ENCODE measurements at places on chromosomes 2 and 18.

DNA sequence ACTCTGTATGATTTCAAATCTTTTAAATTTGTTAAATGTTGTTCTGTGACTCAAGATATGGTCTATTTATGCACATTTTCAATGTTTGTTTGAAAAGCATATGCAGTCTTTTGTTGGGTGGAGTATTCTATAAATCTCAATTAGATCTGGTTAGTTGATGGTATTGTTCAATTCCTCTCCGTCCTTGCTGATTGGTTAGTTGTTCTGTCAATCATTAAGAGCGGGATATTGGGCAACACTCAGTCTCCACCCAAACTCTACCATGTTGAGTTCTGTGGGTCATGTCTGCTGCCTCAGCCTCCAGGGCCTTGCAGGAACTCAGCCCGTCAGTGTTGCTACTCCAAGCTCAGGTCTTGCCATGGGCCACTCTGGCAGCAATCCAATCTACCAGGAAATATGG is 118.9 kb downstream of the VWA3B start:
- DNase-seq = no peak

GRCh38 chr2:127700527-127701192 is 637 bp upstream of the SFT2D3 start:
- DNase-seq = peak; percentile 86

GRCh38 chr2:33291278-33292013 is 185.0 kb upstream of the RASGRP3 start:
- DNase-seq = no peak

GRCh38 chr2:128556633-128557032 is 238.0 kb upstream of the HS6ST1 start:
- DNase-seq = no peak

- no peak for DNase-seq
Measured at GRCh38 chr2:206212673-206213513, 53.2 kb downstream of the EEF1B2 start.

DNA sequence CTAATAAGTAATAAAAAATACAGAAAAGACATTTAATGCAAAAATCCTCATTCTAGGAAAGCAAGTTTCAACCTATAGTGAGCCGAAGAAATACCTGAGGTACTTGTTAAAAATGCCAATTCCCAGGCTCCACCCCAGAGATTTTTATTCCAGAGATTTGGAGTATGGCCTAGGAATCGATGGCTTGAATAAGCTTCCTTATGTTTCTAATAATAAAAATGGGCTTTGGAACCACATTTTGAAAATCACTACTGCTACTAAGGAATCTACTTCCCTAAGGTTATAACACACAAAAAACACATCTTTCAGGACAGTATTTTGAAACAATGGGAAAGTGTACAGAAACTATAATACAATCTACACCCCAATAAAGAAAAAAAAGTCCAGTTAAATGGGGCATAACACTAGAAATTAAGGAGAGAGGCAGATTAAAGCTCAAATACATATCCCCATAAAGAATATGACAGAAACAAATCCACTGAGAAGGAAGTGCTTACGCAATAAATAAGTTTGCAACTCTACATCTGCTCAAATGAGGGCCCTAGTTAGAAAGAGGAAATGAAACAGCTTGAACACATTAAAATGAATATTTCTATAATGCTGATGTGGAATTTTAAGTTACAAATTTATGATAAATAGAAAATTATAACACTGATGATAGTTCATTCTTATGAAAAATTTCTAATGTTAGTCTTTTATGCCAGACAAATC is 103.7 kb downstream of the EPB41L3 start:
- DNase-seq = no peak

DNA sequence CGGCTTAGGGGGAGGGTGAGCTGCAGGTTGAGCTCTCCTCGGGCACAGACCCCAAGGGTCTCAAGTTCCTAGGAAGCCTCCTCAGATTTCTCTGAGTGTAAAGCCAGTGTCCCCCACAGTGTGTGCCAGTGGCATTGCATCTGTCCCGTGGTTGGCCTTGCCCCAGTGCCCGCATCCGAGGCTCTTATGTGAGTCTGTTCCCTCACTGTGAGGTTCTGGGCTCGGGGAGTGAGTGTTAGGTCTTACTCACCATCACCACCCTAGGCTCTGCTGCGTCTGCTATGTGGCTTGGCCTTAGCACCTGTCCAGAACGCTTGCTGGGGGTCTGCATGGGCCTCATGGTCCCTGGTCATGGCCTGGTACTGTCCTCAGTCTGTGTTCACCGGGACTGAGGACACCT is 88.7 kb upstream of the PXDN start:
- no peak for DNase-seq

DNA sequence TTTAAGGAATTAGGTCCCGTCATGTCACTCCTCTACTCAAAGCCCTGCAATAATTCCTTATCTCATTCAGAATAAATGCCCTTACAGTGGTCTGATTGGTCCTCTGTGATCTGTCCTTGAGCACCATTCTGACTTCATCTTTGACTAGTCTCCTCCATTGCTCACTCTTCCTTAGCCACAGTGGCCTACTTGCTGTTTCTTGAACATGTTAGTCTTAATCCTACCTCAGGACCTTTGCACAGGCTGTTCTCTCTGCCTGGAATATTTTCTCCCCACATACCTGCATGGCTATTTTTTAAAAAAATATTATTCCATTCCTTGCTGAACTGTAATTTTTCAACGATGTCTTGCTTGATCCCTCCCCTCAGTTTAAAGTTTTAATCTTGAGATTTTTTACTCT is 48.0 kb downstream of the QPCT start:
- no peak for DNase-seq

DNA sequence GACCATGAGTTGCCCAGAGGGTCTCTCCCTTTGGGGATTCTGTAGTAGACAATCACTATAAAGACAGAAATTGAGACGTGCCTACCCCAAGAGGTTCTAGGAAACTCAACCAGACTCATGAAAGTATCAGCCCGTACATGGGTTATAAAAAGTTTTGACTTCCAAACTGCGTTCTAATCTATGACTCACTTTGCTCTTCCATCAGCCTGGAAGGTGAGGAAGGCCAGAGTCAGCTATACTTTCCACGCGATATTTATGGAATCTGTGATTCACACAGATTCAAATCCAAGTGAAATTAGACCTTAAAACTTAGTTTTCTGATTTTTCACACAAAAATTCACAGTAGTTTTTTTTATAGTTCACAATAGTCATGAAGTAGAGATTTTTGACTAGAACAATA is 7.7 kb upstream of the LYPD1 start:
- no peak for DNase-seq

GRCh38 chr2:215430528-215431187 is 5.2 kb downstream of the FN1 start:
- no peak for DNase-seq

DNA sequence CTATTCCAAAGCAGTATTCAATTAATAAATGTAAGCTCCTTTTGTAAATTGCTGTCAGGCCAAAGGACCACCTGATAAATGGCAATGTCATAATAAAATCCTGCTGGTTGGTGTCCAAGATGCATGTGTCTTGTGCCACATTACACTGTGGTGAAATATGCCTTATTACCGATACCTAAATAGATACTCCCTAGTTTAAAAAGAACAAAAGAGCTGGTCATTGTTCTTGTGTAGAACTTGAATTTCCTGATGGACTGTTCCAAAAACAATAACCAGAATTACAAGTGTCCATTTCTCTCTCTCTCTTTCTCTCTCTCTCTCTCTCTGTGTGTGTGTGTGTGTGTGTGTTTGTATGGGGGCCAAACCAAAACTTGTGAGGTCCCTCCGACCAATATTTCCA is 13.8 kb upstream of the LPIN1 start:
- DNase-seq = no peak

- no peak for DNase-seq
Measured at GRCh38 chr2:193518041-193518817, 1323.5 kb upstream of the TMEFF2 start.

DNA sequence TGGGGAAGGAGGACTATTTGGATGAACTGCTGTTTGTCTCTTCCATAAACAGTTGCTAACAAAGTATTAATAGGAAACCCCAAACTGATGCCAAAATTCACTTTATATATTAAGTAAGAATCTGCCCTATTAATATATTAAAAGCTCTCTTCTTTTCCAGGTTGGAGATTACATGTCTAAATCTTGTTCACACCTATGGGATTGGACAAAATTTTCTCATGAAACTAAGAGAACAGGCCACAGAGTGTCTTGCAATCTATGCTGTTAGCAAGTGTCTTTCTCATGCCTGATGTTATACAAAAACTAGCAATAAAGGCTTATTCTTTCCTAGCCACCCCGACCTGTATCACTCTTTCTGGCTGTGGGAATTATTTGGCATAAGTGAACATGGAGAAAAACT is 18.3 kb downstream of the ZEB2 start:
- DNase-seq = no peak

DNA sequence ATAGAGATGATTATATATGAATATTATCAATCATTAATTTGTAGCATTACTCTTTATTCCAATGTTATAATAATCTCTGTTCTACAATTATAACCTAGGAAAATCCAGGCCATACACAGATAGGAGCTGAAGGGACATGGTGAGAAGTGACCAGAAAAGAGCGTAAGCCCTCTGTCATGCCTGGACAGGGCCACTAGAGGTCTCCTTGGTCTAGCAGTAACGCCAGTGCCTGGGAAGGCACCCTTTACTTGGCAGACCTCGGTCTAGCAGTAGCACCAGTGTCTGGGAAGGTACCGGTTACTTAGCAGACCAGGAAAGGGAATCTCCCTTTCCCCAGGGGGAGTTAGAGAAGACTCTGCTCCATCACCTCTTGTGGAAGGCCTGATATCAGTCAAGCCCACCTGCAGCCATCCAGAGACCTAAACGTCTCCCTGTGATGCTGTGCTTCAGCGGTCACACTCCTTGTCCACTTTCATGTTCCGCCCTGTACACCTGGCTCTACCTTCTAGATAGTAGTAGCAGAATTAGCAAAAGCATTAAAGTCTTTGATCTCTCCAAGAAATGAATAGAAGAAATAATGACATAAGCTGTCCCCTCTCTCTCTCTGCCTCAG is 447.5 kb upstream of the FSIP2 start:
- no peak for DNase-seq

- DNase-seq = no peak
Measured at GRCh38 chr2:32745191-32745590, 117.3 kb downstream of the TTC27 start.

GRCh38 chr2:152445791-152446201 is 110.8 kb downstream of the FMNL2 start:
- DNase-seq = no peak

DNA sequence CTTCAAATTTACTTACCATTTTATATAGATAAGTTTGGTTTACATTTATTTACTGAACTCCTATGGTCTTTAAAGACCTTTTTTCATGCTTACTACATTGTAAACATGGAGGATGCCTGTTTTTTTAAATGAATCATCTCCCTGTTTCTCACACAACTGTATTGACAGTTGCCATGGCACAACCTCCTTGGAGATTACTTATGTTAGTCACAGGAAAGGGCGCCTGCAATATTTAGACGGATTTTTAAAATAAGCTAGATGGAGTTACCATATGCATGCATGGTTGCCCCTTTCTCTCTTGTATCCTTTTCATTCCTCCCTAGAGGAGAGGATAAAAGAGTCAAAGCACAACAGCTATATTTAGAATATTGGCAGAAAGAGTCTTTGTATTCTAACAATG is 34.8 kb upstream of the CCDC102B start:
- DNase-seq = no peak

DNA sequence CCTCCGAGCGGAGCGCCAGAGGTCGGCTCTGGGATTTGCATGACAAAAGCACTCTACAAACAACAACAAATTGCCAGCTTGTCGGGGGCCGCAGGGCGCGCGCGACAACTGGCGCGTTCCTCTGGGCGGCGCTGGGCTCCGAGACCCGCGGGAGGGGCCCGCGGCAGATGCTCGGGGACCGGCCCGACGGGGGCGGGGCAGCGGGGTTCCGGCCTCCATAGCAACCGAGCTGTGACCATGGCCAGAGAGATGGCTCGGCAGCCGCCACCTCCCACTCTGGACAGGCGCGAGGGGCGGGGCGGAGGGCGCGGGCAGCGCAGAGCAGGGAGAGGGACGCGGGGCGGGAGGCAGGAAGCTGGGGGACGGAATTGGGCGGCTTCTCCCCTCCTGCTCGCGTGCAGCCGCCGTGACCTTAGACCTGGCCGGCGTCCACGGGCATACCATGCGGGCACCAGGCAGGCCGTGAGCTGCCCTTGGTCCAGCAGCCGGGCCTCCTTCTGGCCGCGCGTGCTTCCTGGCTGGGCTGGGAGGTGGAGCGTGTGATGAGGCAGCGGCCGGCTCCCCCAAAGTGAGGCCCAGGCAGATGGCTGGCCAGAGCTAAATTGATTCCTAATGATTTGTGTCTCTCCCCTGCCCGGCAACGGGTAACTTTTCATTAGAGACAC is 171.5 kb downstream of the CELF4 start:
- DNase-seq = no peak

- DNase-seq = no peak
Measured at GRCh38 chr18:45361125-45361851, 254.0 kb upstream of the SLC14A2 start.

- DNase-seq = no peak
Measured at GRCh38 chr2:207337234-207338219, 171.8 kb upstream of the KLF7 start.

DNA sequence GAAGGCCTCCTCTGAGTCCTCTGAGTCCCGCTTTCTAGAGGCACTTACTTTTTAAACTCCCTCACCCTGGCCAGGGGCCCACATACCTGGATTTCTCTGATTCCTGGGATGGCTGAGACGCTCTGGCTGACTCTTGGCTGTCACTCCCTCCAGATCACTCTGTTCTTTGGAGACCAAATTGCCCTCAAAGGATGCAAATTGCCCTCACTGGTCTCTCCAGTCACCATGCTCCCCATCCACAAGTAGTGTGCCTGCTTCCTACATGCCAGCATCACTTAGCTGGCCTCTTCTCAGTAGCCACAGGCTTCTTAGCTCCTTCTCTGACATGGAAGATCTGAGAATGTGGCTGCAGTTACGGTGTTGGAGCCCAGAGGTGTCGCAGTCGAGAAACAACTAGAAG is 41.3 kb upstream of the CCDC68 start:
- DNase-seq = no peak

DNA sequence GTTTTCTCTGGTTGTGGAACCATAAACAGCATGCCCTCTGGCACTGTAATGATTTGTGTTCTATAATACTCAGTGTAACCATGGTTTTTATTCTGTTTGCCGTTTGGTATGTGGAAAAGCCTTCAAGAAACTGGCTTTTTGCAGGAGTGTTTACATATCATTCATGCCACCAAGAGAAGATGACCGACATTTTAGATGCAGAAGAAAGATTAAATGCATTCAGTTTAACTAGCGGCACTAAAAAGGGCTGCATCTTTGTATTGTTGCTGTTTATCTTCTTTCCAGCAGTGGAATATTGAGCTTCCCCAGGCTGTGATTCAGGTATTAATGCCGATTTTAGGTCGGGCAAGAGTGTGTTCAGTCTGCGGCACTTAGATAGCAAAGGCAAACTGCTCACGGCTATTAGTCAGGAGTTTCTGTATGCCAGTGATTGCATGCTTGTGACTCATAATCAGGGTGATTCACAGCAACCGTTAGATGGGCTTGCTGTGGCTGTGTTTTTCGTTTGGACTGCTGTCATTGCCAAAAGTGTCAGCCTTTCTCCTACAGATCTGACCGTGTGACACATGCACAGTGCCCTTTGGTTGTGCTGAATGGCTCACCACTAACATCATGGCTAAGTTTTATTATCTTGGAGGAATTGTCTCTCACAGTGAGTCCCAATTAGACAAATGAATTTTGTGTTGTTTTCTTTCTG is 479.7 kb downstream of the PARD3B start:
- DNase-seq = no peak
